ENCODE measurements at places on chromosomes 6 and 20. TPM values are rescaled to one million over a fixed set of nuclear protein-coding genes. Genes with fewer than 3 reads are reported as not detected.

The NOL4L gene
- 36.7 TPM for polyA plus RNA-seq

The ETV7 gene
- polyA plus RNA-seq, result 0.47 TPM

The DEF6 gene
- polyA plus RNA-seq, result 5.1 TPM

The NOX3 gene
- not detected for polyA plus RNA-seq

The PRKN gene
- polyA plus RNA-seq, result 0.64 TPM

The BNIP5 gene
- not detected for polyA plus RNA-seq
